ENCODE measurements at places on chromosomes 1 and 21.
A peak's percentile ranks its signal among the peaks of the same experiment; 100 is the strongest.

- no peak for DNase-seq
Observed at GRCh38 chr1:226309398-226310244, 657 bp upstream of the LIN9 start.

- no peak for DNase-seq
Observed at GRCh38 chr1:20366463-20367115, 75.9 kb downstream of the VWA5B1 start.

- DNase-seq, result peak; percentile 84
Observed at GRCh38 chr1:174194461-174194860, 35.1 kb downstream of the RABGAP1L start.

- no peak for DNase-seq
Observed at GRCh38 chr1:18192974-18193373, 85.4 kb downstream of the IGSF21 start.

DNA sequence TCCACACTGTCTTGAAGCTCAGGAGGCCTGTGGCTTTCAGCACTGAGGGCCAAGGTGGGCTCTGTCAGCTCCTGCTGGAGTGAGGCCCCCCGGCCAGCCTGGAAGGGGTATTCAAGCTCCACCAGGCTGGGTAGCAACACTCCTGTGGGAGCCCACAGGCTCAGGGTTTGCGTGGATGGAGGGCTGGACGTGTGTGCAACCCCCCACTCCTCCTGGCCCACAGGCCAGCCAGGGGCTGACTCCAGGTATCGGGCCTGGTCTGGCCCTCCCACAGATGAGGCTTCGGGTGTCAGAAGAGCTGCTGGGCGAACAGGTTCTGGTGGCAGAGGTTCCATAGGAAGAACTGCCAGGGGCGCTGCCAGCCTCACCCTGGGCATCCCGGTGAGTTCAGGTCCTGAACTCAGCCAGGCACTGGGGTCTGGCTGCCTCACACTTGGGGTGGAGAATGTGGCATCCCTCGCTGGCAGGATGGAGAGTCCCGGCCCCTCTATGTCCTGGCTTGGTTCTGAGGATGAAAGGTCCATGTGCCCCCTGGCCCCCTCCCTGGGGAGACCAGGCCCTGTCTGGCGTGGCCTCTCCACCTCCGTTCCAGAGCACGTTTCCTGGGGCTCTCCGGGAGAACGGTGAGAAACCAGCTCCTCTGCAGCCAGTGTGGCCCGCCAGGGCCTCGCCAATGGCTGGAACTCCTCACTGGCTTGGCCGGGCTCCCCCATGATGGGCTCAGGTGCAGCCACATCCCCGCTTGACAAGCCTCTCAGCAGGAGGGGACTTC is 64.6 kb upstream of the TARDBP start:
- no peak for DNase-seq

GRCh38 chr1:12034381-12034801 is 15.1 kb downstream of the MIIP start:
- DNase-seq, result no peak

- no peak for DNase-seq
Observed at GRCh38 chr21:36255663-36256062, 64.3 kb upstream of the MORC3 start.

- DNase-seq, result peak; percentile 80
Observed at GRCh38 chr1:221947731-221948130, 205.8 kb upstream of the DUSP10 start.

DNA sequence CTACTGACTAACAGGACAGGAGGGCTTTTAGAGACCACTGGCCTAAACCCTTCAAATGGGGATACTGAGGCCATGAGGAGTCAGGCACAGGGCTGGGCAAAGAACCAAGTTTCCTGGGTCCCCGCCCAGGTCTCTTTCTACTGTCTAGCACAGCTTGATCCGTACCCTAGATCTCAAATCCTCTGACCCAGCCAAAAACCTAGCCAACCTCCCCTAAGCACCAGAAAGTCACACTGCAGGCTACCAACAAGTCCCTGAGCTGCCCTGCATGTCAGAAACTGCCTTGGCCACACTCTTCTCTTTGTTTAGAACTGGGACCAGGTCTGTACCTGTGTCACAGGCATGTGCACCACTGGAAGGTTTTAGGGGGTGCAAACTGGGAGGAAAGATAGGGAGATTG is 33.6 kb downstream of the AHDC1 start:
- DNase-seq, result no peak

DNA sequence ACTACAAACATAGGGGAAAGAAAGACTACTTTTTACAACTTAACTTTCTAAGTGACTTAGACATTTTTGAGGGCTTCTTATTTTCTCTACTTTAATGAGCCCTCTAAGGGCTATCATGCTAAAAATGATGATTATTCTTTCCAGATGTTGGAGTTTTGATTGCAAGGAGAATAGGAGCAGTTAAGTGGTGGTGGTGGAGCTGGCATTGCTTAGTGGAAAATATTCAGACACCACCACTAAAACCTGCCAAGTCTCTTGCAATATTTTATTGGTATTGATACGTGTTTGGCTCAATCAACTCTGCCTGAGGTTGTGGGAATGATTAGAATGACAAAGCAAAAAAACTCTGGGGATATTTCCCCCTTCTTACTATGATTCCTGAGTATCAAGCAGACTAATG is 82.6 kb upstream of the PTGFR start:
- no peak for DNase-seq

DNA sequence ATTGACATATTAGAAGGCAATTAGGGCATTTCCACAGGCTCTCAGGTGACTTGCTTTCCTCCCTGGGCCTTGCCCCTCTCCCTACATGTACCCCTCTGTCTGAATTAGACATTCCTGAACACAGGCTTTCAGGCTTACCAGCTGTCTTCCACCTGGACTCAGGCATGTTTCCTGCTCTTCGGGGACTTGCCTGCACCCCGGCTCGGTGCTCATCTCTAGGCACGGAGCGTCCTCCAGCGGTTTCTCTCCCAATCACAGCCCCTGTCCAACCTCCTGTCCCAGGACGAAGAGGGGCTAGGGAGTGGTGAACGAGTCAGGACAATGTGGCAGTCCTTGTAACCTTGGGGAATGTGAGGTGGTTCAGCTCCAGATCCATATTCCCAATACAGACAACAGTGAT is 4.2 kb downstream of the PROK1 start:
- DNase-seq, result peak; percentile 81

GRCh38 chr1:6331543-6332273 is 61.9 kb downstream of the ACOT7 start:
- DNase-seq, result no peak

DNA sequence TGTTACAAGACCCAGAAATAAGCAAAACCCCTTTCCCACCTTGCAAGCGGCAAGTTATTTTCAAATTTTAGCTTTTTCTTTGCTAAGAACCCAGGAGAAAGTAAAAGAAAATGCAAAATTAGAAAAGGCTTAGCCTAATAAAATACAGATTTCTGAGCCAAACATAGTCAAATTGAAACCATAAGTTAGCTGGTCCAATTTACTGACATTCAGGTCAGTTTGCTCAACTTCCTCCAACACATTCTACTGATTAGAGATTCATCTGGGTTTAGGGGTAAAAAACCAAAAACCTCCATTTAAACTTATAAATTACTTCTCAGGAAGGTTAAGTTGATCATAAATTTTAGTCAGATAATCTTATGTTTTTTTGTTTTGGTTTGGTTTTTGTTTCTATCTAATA is 701.8 kb upstream of the CXADR start:
- DNase-seq, result no peak

DNA sequence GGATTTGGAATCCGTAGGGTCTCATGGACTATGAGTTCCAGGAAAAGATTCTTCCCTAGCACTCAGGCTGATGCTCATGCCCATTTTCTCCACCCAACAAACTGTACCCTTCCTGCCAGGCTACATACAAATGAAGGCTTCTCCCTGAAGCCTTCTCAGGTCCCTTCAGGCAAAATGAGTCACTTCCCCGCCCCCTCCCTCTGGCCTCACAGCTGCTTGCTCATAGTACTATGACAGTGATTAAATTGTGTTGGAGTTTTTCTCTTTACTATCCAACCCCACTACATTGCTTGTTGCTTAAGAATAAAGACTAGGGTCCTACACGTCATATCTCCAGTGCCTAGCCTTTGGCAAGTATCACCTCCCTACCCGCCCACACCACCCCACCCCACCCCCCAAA is 207.6 kb upstream of the NFIA start:
- peak; percentile 85 for DNase-seq

- DNase-seq, result peak; percentile 86
Observed at GRCh38 chr1:218336328-218336727, 8.8 kb upstream of the TGFB2 start.

Measured in islet precursor cell (in vitro differentiated cells).